T-cell (primary cell): ENCODE measurements at places on chromosomes 6 and 20. TPM values are rescaled to one million over a fixed set of nuclear protein-coding genes. Genes with fewer than 3 reads are reported as not detected.

NKAIN4 gene
- not detected for total RNA-seq

DEFB124 gene
- not detected for total RNA-seq

SLC22A7 gene
- total RNA-seq: not detected

GNRH2 gene
- 0.60 TPM for total RNA-seq

PPP1R3G gene
- total RNA-seq: 0.06 TPM

DNA sequence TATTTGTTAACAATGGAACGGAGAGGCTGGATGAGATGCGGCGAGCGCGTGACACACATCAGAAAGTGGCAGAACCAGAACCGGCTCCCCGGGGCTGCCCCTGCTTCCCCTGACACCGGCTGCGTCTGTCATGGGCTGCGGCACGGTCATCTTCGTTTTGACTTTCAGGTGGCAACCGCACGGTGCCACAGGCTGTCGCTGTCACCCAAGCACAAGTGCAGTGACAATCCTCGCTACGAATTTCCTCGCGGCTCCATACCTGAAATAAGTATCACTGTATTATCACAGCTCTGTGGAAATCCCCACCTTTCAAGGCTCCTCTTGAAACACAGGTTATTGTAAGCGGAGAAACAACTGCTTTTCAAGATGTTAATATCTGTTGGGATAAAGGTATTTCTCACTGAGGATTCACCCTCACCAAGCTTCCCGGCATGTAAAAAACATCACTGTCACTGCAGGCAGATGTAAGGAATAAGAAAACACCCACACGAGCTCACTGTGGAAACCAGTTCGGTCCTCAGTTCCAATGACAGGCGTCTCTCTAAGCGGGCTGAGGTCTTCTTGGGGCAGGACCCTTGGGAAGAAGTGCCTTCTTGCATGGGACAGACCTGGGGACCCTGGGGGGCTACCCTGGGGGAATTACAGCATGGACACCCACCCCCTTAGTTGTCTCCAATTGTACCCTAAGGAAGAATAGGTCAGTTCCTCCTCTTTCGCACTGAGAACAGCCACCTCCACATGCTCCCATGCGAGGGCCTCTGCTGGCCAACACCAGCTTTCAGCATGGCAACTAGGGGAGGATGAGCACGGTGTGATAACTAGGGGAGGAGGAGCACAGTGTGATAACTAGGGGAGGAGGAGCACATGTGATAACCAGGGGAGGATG lies 86.3 kb downstream of the DACT2 start:
- no peak for DNase-seq

GRCh38 chr6:18613319-18613925 lies 226.3 kb downstream of the RNF144B start:
- DNase-seq: no peak

GRCh38 chr20:61799394-61799923 lies 266.2 kb downstream of the TAF4 start:
- no peak for DNase-seq

DNA sequence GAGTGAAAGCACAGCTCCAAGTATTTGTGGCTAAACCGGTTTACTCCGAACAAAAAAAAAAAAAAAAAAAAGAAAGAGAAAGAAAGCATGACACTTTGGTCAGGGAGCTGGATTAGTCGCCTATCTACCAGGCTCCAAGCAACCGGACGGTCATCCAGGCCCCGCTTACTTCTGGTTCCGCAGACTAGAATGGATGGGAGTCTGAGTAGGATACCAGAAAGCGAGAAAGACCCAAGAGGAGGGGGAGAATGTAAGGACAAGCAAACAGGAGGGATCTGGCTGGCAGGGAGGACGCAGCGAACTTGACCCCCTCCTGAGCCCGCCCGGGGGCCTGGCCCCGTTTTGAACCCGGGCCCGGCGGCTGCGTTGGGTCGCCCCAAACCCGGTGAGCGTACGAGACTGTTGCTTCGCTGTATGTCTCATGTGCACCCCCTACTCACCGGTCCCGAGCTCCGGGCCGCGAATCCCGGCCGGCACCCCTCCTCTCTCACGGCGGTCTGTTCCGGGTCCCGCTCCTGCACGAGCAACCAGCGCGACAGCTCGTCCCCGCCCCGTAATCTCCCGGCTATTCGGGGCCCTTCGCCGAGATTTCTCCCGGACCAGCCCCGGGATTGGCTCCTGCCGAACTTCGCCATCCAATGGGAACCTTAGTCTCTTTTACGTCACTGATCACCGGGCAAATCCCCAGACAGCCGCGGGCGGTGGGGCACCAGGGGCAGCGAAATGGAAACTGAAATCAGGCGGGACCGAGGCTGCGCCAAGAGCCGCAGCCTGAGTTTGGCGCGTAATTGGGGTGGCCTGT lies at the start of gene TRIM26:
Gene TRIM26 (minus strand): TSS at position 542 of the 802 bp plus-strand sequence. CDS start 14,303 bp downstream, outside the sequence.
- DNase-seq: peak; percentile 96

DNA sequence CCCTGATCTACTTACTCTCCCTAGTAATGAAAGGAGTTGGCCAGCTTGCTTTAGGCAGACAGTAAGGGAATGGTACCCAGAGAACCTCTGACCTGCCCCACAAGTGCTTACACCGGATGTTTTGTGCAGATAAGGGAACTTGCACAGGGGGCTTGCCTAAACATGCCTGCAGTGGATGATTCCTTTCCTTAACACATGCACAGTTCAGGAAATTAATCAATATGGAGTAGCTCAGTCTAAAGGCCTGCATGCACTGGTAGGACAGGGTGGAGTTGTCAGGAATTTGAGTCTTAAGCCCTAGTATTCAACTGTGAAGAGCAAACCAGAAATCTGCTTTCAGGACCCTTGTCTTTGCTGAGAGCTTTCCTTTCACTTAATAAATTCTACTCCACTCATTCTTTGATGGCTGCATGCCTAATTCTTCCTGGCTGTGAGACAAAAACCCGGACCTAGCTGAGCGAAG lies 3.9 kb upstream of the TRIM38 start:
- DNase-seq: no peak
